Caki2 (cell line): ENCODE measurements at places on chromosomes 3 and 15.

DNA sequence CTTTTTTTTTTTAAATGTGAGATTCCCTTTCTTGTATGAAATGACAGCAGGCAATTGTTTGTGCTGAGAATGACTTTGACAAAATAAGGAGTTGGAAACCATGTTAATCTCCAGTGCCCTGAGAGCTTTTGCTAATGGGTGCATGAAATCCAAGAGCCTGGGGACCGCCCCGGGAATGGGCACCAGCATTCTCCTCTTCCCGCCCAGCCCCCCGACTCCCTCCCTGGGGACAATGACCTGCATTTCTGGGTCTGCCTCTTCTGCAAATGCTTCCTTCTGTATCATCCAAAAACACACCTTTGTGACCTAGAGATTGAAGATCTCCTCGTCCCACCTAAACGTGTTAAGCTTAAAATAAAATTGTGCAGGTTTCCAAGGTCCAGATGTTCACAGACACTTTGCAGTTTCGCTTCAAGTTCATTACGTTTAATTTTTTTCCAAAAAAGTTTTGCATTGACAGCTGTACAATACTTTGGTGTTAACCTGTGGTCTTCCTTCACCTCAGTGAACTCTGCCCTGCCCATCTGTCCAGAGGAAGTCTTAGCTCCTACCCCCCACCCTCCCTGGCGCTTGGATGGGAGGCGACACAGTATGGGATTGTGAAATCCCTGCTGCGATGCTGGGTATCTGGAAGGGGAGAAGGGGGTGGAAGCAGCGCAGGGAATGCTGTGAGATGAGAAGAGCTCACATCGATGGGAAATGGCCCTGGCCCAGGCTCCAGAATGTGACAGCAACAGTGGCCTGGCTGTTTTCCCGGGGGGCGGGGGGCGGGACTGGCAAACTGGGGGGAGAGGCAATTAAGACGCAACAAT lies 50.1 kb downstream of the TLE3 start:
- DNase-seq: no peak

DNA sequence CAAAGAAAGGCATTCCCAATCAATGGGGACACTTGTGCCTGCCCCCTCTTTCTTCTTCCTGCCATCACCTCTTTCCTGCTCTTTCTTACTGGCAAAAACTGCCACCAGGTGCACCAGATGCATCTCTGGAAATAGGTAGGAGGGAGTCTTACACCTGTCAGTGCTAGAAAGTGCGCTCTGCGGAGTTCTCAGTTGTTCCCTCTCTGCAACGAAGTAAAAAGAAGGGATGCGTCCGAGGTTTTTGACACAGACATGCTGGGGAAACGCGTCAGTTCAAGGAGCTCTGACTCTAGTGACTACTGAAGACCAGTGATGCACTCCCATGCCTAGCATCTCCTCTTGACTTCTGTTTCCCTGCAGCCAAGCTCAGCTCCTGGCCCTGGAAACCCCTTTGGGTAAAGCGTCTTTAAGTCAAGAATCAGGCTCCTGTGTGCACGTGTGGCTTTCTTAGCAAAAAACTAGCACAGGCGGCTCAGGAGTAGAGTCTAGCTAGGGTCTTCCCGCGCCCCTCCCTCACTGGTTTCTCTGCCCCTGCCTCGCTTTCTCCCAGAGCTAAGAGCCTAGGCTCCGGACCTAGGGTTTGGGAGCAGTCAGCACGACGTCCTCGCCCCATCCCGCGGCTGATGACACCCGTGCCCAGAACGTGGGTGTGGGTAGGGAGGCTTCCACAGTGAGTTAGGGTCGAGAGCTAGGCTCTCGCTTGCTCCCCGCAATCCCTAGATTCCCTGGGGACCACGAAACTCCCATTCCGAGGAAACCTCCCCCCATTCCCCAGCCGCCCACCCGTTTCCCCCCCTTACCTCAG lies 564 bp upstream of the GRM7 start:
- no peak for DNase-seq

GRCh38 chr15:29795610-29796009 lies 26.7 kb downstream of the TJP1 start:
- no peak for DNase-seq

DNA sequence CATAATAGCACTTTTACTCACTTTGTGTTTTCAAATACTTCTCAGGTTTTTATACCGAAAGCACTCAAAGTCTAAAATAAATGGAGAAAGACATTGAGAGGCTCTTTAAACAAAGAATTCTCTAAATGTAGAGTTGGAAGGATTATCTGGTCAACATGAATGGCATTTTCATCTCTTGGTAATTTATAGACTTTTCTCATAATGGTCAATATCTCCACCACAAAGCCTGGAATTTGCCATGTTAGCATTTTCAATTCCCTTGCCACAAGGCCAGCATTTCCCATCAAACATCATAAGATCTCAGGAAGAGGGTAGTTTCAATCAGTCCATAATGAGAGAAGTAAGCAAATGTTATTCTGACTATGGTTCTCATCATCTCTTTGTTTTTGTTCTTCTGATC lies 293.0 kb downstream of the CADM2 start:
- no peak for DNase-seq

DNA sequence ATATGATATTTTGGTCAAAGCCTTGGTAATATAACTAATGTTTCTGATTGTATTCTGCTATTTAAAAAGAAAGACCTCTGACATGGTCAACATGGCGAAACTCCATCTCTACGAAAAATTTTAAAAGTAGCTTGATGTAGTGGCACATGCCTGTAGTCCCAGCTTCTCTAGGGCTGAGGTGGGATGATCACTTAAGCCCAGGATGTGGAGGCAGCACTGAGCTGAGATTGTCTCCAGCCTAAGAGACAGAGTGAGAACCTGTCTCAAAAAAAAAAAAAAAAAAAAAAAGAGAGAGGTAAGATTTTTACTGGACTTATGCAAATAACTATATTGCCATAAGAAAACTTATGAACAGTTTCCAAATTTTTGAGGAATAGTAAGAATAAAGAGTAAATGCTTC lies 30.5 kb upstream of the SLC27A2 start:
- no peak for DNase-seq
